Activated CD4-positive, alpha-beta T cell treated with anti-CD3 and anti-CD28 coated beads, Interleukin-2, amount 10 ng/mL, durations not matched to agents 24 days and 14 days (primary cell): ENCODE measurements at places on chromosomes 4 and X. TPM values are rescaled to one million over a fixed set of nuclear protein-coding genes. Genes with fewer than 3 reads are reported as not detected.
A peak's percentile ranks its signal among the peaks of the same experiment; 100 is the strongest.

Gene C4orf36
- total RNA-seq, result not detected in 2 replicates

Gene STAP1
- total RNA-seq, result 15.0 and 15.6 TPM in 2 replicates

Gene SPACA5
- not detected in 2 replicates for total RNA-seq

Gene FAM133A
- not detected in 2 replicates for total RNA-seq

Gene KLB
- total RNA-seq, result not detected in 2 replicates

Gene FUNDC2
- 74.9 and 75.7 TPM in 2 replicates for total RNA-seq

DNA sequence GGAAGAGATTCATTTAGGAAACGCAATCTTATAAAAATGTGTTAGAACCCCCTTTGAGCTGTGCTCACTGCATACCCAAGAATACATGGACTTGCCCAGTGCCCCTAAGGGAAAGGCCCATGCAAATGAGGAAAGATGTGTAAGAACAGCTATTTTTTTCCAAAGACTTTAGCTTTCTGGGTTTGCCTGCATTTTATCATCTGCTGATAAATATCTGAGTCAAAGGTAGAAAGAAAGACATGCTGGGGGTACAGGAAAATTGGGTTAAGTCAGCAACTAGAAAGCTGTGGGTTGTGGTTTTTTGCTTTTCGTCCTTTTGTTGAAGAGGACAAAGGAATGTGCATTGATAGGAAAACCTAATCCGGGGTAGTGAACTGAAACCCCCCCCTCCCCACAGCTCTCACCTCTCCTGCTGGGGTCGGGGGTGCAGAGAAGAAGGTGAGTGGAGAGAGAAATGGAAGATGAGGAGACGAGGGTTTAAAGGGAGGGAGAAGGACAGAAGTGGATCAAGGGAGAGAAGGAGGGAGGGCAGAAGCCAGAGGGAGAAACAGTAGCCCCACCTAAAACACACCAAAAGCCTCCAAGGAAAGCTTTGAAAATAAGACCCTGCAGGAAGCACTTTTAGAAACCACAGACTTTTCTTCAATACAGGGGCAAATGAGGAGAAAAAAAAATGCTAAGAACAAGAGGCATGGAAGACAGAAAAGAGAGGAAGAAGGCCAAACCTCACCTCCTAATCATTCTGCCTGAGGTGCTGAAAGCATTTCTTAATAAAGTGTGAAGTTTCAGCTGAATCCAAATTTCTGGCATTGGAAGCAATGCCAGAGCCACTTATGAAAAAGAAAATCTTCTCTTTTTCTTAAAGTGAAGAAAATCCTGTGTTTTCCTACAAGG lies 49.3 kb downstream of the KDR start:
- no peak for DNase-seq

DNA sequence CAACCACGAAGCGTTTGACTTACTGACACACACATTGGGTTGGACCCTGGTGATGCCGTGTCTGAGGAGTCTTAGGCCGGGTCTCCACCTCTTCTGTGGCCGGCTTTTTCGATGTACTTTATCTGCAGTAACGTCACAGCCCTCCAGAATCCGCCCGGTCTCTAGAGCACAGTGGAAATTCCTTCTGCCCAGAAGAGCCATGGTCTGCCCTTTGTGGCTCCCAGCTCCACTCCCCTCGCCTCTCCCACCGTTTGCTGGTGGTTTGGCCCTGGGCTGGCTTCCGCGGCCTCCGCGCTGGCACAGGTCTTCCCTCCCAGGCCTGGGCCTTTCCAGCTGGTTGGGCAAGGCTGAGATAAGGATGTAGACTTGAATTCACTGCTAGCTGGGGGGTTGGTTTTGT lies 4.3 kb downstream of the MAEA start:
- no peak for DNase-seq

- DNase-seq, result no peak
Measured at GRCh38 chr4:165785337-165785736, 87.7 kb upstream of the TLL1 start.

DNA sequence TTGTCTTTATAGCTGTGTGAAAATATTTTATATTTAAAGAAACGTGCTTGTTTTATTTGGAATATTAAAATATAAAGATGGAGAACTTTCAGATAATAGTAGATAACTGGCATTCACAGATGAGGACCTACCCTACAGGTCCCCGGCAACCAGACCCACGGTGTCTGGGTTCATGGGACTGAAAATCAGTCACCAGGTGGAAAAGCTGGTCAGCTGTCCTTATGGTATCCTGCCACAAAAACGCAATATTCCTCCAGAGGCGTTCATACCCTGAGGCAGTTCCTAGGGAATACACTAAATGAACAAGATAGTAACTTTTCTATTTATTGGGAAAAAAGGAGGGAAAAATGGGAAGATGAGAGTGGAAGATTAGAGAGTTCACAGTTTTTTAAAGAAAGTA lies 1.2 kb downstream of the TLR6 start:
- no peak for DNase-seq

DNA sequence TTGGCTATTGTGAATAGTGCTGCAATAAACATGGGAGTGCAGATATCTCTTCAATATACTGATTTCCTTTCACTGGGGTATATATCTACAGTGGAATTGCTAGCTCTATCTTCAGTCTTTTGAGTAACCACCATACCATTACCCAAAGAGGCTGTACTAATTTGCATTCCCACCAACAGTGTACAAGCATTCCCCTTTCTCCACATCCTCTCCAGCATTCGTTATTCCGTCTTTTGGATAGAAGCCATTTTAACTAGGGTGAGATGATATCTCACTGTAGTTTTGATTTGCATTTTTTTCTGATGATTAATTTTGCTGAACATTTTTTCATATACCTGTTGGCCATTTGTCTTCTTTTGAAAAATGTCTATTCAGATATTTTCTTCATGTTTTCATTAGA lies 110.3 kb downstream of the PRDM5 start:
- DNase-seq, result no peak

DNA sequence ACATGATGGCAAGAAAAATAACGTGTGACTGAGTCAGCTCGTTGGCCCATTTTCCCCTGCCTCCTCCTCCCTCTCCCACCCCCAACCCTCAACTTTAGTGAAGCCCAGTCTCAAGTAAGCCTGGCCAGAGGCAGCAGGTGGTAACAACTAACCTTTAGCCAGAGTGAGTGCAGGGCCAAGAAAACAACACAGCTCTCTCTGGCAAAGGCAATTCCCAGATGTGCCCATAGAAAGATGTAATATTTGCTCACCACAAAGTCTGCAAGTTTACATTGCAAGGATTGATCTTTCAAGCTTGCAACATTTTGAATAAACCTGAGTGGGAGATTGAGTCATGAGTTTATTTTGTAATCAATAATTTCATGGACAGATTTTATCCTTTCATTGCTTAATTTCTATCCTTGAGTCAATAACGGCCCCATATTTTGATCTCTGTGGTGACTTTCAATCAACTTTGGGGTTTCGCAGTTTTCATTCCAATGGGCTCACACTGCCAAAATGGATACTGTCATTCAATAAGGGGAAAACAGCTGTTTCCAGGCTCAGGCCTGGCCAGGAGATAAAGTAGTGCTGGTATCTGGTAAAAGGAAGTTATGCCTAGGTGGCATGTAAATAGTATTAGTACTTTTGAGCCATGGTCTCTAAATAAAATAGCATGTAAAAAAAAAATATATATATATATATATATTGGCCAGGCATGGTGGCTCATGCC lies 130.7 kb upstream of the TMEM164 start:
- DNase-seq, result no peak

DNA sequence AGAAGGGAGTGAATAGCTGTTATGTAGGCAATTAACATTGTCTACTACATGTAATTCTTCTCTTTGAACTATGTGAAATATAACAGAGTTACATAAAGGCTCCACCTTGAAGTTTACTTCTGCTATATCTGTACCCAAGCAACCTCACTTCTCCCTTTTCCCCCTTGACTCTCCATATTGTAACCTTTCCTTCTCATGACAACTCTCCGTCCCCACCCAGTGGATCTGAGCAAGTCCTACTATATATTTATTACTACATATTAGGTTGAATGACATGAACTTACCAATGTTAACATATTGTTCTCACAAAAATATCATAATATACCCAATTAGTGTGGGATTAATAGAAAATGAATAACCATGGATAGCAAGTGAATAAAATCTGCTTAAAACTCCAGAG lies 93.2 kb upstream of the ATP8A1 start:
- peak; percentile 60 for DNase-seq

- peak; percentile 75 for DNase-seq
Measured at GRCh38 chr4:145481164-145481941, at the start of gene SMAD1. Gene SMAD1, plus strand, starts transcription at chr4:145481853. Its CDS starts 32,761 bp downstream, at chr4:145514614.

DNA sequence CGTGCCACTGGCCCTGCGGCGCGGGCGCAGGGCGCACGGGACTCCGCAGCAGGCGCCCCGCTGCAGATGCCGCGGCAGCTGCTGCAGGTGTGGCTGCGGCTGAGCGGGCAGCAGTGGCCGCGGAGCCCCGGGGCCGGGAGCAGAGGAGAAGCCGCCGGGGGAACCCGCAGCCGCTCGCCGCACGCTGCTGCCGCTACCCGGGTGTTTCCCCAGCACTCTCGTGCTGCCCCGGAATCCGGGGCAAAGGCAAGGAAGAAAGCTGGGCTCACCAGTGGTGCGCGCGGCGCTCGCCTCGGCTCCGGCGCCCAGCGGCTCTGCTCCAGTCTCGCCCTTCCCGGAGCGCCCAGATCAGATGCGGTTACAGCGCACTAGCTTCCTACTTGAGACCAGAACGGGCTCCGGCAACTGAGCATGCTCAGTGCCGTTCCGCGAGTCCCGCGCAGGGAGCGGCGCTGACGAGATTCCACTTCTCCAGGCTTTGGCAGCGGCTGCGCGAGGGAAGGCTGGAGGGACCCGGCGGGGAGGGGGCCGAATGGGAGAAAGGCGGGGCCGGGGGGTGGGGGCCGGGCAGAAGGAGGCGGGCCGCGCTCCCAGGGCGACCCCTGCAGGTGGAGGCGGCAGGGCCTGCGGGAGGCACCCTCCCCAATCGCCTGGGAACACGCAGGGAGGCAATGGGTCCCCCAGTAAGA lies at the start of gene APBB2:
Gene APBB2 (minus strand): TSS at position 407 of the 689 bp plus-strand sequence. CDS start 181,288 bp downstream, outside the sequence.
- DNase-seq, result peak; percentile 80

DNA sequence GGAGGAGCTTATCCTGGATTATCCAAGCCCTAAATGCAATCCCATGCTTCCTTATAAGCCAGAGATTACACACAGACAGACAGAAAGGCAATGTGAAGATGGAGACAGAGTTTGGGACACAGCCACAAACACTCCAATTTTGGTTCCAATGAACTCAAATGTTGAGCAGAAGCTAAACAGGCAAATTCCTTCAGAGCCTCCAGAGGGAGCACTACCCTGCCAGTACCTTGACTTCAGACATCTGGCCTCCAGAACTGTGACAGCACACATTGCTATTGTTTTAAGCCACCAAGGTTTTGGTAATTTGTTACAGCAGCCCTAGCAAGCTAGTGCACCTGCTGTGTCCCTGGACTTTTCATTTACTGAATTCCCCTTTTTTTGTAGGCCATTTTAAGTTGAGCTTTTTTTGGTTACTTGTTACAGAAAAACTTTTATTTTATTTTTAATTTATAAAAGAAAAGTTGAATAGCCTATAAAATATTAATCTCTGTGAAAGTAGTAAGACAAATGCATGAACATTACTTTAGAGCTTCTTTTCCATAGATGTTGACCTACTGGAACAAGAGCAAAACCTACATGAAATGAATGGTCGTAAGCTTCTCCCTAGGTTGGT lies 33.4 kb upstream of the SRD5A3 start:
- peak; percentile 75 for DNase-seq

GRCh38 chr4:153453402-153453801 lies 12.8 kb upstream of the TMEM131L start:
- no peak for DNase-seq

GRCh38 chr4:66625480-66625879 lies 919.8 kb downstream of the CENPC start:
- no peak for DNase-seq

DNA sequence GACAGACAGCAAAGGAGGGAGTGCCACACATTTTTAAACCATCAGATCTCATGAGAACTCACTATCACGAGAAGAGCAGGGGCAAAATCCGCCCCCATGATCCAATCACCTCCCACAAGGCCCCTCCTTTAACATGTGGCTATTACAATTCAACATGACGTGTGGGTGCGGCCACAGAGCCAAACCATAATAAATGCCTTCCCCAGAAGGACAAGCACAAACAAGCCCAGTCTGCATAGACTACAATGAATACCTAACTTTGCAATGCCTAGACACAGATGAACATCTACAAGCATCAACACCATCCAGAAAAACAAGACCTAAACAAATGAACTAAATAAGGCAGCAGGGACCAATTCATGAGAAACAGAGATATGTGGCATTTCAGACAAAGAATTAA lies 12.3 kb downstream of the ETDA start:
- no peak for DNase-seq

DNA sequence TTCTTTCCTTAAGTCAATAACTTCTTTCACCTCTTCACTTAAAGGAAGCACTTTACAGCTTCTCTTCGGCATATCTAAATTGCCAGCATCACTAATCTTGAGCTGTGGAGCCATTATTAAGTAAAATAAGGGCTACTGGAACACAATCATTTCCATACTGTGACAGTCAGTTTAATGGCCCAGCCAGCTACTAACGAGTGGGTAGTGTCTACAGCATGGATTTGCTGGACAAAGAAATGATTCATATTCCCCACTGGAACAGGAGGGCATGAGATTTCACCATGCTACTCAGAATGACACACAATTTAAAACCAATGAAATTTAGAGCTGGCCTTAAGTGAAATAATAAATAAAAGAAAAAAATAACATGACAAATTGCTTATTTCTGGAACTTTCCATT lies 72.1 kb downstream of the DDIT4L start:
- DNase-seq, result no peak

GRCh38 chr4:35709080-35709479 lies 535.2 kb downstream of the ARAP2 start:
- DNase-seq, result no peak

GRCh38 chrX:3791449-3791848 lies 78.0 kb upstream of the PRKX start:
- no peak for DNase-seq

DNA sequence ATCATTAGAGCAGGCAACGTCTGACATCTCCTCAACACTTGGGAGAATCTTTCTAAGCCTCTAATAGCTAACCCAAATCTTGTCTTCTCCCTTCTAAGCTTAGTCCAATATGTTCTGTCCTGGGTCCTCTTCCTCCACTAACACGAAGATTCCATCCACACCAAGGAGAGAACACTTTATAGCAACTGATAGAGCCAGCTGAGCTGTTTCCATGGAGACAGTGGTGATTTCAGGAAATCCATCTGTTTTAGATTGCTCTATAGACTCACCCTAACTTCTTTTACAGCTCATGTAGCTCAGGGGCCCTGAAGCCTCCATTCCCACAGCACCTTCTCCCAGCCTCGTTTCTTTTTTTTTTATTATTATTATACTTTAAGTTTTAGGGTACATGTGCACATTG lies 37.4 kb downstream of the SCD5 start:
- DNase-seq, result no peak

DNA sequence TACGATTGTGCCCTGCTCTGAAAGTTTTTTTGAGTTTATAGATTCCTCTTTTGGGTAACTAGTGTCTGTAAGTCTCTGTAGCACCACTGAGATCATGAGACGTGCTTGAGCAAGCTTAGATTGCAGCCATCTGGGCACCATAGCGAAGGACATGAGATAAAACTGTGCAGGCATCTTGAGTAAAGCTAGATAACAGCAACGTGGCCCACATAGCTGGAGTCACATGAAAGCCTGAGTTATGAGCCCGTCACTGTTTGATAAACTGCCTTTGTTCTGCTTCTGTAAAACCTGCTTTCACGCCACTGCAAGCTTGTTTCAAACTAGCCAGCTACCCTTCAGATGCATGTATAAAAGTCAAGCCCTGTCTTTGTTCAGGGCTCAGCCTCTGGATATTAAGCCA lies 359.1 kb upstream of the CXorf51A start:
- DNase-seq, result no peak
